ENCODE measurements at places on chromosomes 2 and 18.

DNA sequence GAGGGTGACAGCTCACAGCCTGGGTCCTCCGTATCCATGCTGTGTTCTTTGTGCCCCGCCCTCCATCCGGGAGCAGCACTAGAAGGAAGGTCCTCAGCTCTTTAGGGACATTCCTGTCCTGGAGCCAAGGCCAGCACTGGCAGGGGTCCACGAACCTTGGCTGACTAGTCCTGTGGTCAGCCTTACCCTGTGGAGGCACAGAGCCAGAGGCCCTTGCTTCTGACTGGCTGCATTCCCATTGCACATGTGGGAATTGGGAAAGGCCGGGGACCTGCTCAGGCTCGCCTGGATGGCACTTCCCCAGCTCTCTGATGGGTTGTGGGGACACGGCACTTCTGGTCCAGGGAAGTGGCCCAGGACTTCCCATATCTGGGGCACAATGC is 24.9 kb upstream of the RHOB start:
- peak overlapping the region; percentile 81 for H3K27ac ChIP-seq
- no peaks in the 10 kb centered on the region for H3K27me3 ChIP-seq
- H3K4me3 ChIP-seq = no peak overlapping the region
- DNase-seq = peak; percentile 96
- H3K36me3 ChIP-seq = no peaks in the 10 kb centered on the region

GRCh38 chr18:10726198-10727068 is 200.6 kb downstream of the NAPG start:
- H3K4me1 ChIP-seq = no peaks in the 10 kb centered on the region
- no peak overlapping the region for H3K27ac ChIP-seq
- no peaks in the 10 kb centered on the region for H3K36me3 ChIP-seq
- no peaks in the 10 kb centered on the region for H3K27me3 ChIP-seq
- DNase-seq = no peak

DNA sequence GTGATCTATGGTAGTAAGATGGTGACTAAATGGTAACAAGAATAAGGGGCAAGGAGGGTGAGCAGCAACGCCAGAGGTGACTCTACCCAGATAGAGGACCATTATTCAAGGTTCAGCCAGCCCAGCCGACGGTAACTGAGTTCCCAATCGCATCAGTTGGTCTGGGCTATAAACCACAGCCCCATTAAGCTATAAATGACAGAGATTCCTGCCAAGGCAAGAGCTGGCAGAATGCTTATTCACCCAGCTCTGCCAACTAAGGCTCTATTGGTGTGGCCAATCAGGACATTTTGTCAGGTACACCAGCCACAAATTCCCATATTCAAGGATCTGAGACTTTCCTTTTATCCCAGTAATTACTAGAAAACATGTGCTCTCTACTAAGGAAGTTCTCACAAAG is 3.6 kb downstream of the CHN1 start:
- no peak overlapping the region for H3K27ac ChIP-seq
- no peaks in the 10 kb centered on the region for H3K27me3 ChIP-seq
- H3K4me1 ChIP-seq = peaks cover 6% of the 10 kb centered on the region
- H3K36me3 ChIP-seq = no peaks in the 10 kb centered on the region

DNA sequence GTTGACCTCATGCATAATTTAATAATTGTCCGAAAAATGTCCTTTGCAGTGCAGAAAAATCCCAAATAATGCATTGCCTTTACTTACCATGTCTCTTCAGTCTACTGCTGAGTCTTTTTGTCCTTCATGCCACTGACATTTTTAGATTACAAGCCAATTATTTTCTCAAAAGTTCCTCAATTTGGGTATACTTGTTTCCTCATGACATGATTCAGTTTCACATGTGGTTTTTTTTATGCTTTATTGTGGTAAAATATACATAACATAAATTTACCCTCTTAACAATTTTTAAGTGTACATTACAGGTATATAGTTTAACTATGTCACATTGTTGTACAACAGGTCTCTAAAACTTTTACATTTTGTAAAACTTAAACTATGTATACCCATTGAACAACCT is 81.0 kb downstream of the EPC2 start:
- H3K27me3 ChIP-seq = no peaks in the 10 kb centered on the region
- no peak overlapping the region for H3K27ac ChIP-seq
- H3K4me1 ChIP-seq = peaks cover 4% of the 10 kb centered on the region
- H3K36me3 ChIP-seq = no peaks in the 10 kb centered on the region
- no peak overlapping the region for H3K4me3 ChIP-seq

GRCh38 chr18:79008356-79008940 is 28.8 kb downstream of the SALL3 start:
- no peak overlapping the region for H3K4me3 ChIP-seq
- no peak for DNase-seq
- H3K27ac ChIP-seq = no peak overlapping the region
- no peaks in the 10 kb centered on the region for H3K4me1 ChIP-seq
- H3K36me3 ChIP-seq = no peaks in the 10 kb centered on the region

DNA sequence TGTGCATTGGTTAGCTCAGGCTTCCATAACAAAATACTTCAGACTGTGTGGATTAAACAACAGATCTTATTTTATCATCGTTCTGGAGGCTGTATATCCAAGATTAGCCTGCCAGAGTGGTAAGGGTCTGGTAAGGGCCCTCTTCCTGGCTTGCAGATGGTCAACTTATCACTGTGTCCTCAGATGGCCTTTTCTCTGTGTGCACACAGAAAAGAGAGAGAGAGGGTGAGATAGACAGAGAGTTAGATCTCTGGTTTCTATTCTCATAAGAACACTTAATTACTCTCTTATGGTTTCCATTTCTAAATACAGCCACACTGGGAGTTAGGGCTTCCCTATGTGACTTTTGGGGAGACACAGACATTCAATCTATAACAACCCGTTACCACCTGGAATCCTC is 1003.5 kb downstream of the TSN start:
- H3K4me3 ChIP-seq = no peak overlapping the region
- DNase-seq = no peak
- H3K4me1 ChIP-seq = no peaks in the 10 kb centered on the region
- H3K27me3 ChIP-seq = no peaks in the 10 kb centered on the region

DNA sequence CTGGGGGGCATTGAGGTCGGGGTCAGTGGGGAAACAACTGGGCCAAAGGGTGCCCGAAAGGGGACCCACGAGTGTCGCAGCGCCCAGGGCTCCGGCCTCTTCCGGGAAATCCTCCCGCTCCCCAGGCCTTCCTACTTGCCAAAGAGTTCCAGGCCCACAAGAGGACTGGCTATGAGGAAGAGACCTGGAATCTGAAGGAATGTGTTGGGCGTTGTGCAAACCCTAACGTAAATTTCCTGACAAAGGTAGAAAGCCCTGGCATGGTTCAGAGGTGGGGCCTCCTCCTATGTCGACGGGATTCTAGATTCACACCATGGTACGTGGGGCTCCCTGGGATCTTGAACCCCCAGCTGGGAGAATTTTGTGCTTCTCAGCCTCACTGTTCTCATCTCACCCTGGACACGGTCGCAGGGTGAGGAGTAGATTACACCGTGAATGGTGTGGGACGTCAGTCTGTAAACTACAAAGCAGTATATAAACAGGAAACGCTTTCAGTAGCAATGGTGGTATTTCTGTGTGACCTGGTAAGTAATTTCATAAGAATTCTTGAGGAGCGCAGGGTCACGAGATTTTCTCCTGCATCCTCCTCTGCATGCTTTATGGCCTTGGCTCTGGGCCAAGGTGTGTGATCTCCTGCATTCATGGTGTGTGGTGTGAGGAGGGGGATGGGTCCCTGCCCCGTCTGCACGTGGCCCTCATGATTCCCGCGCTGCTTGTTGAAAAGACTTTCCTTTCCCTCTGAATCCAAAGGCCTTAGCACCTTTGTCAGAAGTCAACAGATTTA is 868 bp downstream of the HSBP1L1 start:
- H3K27me3 ChIP-seq = no peaks in the 10 kb centered on the region
- no peaks in the 10 kb centered on the region for H3K36me3 ChIP-seq
- DNase-seq = no peak

- H3K4me3 ChIP-seq = no peak overlapping the region
- DNase-seq = peak; percentile 30
- H3K4me1 ChIP-seq = no peaks in the 10 kb centered on the region
- H3K27ac ChIP-seq = no peak overlapping the region
- H3K36me3 ChIP-seq = no peaks in the 10 kb centered on the region
Measured at GRCh38 chr18:50751490-50751889, 68.3 kb downstream of the MRO start.

DNA sequence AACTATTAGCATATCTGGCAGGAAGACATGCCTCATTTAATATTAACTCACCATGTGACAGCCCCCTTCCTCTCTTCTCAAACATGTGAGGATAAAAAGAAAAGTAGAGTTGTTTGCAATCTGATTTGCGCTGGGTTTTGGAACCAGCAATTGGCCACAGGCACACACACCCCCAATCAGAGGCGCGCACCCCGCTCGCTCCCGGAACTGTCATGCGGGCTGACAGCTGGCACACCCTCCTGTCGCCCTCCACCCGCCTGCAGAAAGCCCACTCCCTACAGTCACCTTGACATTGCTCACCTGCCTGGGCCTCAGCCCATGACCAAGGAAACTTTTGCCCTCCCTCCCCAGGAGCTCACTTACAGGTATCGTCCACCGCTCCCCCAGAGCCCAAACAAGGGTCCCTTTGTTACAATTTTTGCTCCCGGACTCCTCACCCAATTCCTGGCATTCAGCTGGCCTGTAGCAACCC is 1.1 kb downstream of the COBLL1 start:
- no peaks in the 10 kb centered on the region for H3K4me1 ChIP-seq
- peak overlapping the region; percentile 95 for H3K27ac ChIP-seq
- H3K27me3 ChIP-seq = no peaks in the 10 kb centered on the region
- DNase-seq = no peak
- H3K4me3 ChIP-seq = peak overlapping the region; percentile 83

- H3K4me3 ChIP-seq = no peak overlapping the region
- H3K36me3 ChIP-seq = no peaks in the 10 kb centered on the region
- no peak overlapping the region for H3K27ac ChIP-seq
Measured at GRCh38 chr2:177885828-177886466, 186.6 kb downstream of the PDE11A start.

DNA sequence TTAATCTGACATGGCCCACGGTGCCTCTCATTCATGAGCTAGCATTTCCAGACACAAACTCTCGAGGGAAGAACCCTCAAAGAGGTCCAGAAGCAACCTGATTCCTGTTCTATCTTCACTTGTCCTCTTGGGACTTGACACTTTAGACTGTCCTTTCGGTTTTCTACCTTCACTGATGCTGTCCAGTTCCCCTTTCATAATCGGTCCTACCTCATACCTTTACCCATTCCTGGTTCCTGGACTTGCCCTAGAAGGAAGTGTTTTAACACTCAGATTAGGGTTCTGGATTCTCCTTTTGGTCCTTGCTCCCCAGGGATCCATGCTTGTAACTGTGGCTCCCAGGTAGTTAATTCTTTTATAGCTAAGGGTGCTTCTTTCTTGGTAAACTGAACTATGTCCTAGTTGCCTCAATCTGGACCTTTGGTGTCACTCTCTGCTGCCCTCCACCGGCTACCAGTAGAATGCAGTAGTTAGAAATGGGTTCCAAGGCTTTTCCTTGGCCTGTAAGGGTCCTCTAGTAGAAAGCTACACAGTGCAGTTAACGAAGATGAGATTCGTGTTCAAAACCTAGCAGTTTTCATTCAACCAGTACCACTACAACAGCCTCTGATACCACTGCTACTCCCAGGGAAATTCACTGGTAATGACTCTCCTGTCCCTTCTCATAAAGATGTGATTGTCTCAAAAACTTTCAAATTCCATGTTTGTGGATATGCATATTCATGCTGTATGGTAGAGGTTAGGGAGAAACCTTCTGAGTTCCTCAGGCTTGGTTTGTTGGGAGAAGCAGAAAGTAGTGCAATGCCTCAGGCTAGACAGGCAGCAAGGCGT is 178.1 kb upstream of the CYP26B1 start:
- H3K27ac ChIP-seq = no peak overlapping the region
- H3K36me3 ChIP-seq = no peaks in the 10 kb centered on the region
- H3K4me3 ChIP-seq = no peak overlapping the region
- no peaks in the 10 kb centered on the region for H3K4me1 ChIP-seq
- DNase-seq = no peak

GRCh38 chr2:38601463-38602135 is 1.1 kb downstream of the HNRNPLL start:
- no peaks in the 10 kb centered on the region for H3K27me3 ChIP-seq
- H3K27ac ChIP-seq = peak overlapping the region; percentile 97
- H3K4me1 ChIP-seq = peaks cover 49% of the 10 kb centered on the region
- H3K4me3 ChIP-seq = peak overlapping the region; percentile 89
- DNase-seq = no peak

GRCh38 chr18:66647671-66648070 is 43.8 kb upstream of the CDH19 start:
- H3K27ac ChIP-seq = no peak overlapping the region
- no peaks in the 10 kb centered on the region for H3K4me1 ChIP-seq
- H3K36me3 ChIP-seq = no peaks in the 10 kb centered on the region
- H3K27me3 ChIP-seq = no peaks in the 10 kb centered on the region
- no peak overlapping the region for H3K4me3 ChIP-seq

GRCh38 chr2:143482316-143482715 is 353.1 kb downstream of the ARHGAP15 start:
- no peak for DNase-seq
- no peaks in the 10 kb centered on the region for H3K27me3 ChIP-seq
- H3K4me3 ChIP-seq = no peak overlapping the region
- no peaks in the 10 kb centered on the region for H3K36me3 ChIP-seq

DNA sequence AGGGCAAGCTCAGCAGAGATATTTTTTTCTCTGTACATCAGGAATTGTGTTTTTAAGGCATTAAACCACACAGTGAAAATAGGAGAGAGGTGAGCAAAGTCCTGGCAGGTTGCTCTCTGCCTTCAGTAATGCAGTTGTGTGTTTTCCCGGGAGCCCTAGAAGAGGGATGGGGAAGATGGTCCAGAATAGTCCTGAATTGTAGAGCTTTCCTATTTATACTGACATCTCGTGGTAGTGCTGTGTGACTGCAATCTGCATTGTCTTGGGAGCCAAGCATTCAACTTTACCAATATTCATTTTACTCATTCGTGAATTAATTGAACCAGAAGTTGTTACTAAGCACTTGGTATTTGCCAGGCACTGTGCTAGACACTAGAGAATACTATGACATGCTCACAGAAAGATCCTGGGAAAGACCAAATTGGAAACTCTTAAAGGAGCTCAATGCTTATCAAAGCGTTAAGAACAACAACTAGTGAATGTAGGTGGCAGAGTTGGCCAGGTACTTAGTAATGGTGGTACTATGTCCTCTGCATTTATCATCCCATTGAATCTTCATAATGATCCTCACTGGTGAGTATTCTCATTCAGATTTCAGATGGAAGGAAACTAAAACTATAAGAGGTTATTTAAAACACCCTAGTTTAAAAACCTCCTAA is 214.6 kb downstream of the TRIB2 start:
- H3K4me1 ChIP-seq = peaks cover 31% of the 10 kb centered on the region
- H3K27me3 ChIP-seq = no peaks in the 10 kb centered on the region
- no peak for DNase-seq
- no peak overlapping the region for H3K27ac ChIP-seq

GRCh38 chr18:51789871-51790270 is 550.1 kb upstream of the DCC start:
- DNase-seq = no peak
- no peak overlapping the region for H3K4me3 ChIP-seq
- H3K27me3 ChIP-seq = no peaks in the 10 kb centered on the region
- no peaks in the 10 kb centered on the region for H3K4me1 ChIP-seq
- no peaks in the 10 kb centered on the region for H3K36me3 ChIP-seq

GRCh38 chr18:76981396-76981968 is 151.1 kb downstream of the MBP start:
- H3K4me1 ChIP-seq = no peaks in the 10 kb centered on the region
- H3K4me3 ChIP-seq = no peak overlapping the region
- no peak overlapping the region for H3K27ac ChIP-seq

All from right atrium auricular region (tissue), 2 donors.